ENCODE measurements at places on chromosomes 11 and 22. TPM values are rescaled to one million over a fixed set of nuclear protein-coding genes. Genes with fewer than 3 reads are reported as not detected.

DNA sequence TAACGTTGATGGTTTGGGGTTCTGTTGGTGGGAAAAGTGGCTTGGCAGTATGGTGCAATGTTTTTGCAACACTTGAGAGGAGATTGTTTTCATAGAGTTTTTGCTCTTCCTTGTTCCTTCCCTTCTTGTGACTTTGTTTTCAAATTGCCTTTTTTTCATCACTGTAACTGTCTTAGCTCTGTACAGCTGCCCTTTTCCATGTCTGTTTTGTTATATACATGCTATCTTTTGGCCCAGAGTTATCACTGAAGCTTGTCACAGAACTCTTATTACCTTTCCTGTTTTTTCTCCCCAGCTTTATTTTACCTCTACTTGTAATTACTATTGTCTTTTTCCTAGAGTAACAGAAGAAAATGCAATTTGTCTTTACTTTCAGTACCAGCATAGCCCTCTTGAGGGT lies 154.1 kb downstream of the DDX10 start:
- no peak for DNase-seq
- H3K4me3 ChIP-seq, result no peak overlapping the region
- no peaks in the 10 kb centered on the region for H3K27me3 ChIP-seq
- H3K36me3 ChIP-seq, result no peaks in the 10 kb centered on the region
- H3K4me1 ChIP-seq, result no peaks in the 10 kb centered on the region

GRCh38 chr11:85182441-85183387 lies 444.4 kb downstream of the DLG2 start:
- DNase-seq, result no peak
- no peaks in the 10 kb centered on the region for H3K27me3 ChIP-seq
- no peak overlapping the region for H3K27ac ChIP-seq
- no peaks in the 10 kb centered on the region for H3K4me1 ChIP-seq

- peaks cover 9% of the 10 kb centered on the region for H3K4me1 ChIP-seq
- no peak for DNase-seq
- H3K4me3 ChIP-seq, result no peak overlapping the region
- no peaks in the 10 kb centered on the region for H3K36me3 ChIP-seq
Observed at GRCh38 chr11:107562647-107563208, 2.8 kb downstream of the ALKBH8 start.

GRCh38 chr11:36577373-36577772 lies 9.6 kb downstream of the RAG1 start:
- H3K36me3 ChIP-seq, result no peaks in the 10 kb centered on the region
- DNase-seq, result no peak
- peaks cover 3% of the 10 kb centered on the region for H3K4me1 ChIP-seq
- no peak overlapping the region for H3K4me3 ChIP-seq
- no peaks in the 10 kb centered on the region for H3K27me3 ChIP-seq

DNA sequence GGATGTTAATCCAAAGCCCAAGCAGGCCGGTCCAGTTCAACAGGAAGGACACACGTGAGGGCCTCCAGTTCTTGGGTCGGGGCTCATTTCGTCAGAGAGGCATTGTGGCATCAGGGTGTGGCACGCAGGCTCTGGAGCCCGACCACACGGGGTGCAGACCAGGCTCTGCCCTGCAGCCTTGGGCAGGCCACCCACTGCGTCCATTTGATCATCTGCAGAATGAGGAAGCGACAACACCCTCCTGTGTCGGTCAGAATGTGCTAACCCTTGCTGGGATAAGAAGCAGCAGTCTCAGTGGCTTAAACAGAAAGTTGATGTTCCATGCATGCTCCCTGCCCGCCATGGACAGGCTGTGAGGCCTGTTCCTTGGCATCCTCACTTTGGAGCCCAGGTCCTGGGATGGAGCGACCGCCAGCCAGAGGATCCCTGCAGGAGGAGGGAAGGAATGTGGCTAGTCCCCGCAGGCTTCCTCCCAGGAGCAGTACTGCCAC lies 10.8 kb downstream of the RIBC2 start:
- H3K27ac ChIP-seq, result no peak overlapping the region
- H3K4me1 ChIP-seq, result no peaks in the 10 kb centered on the region
- no peak overlapping the region for H3K4me3 ChIP-seq
- no peaks in the 10 kb centered on the region for H3K27me3 ChIP-seq
- no peak for DNase-seq

DNA sequence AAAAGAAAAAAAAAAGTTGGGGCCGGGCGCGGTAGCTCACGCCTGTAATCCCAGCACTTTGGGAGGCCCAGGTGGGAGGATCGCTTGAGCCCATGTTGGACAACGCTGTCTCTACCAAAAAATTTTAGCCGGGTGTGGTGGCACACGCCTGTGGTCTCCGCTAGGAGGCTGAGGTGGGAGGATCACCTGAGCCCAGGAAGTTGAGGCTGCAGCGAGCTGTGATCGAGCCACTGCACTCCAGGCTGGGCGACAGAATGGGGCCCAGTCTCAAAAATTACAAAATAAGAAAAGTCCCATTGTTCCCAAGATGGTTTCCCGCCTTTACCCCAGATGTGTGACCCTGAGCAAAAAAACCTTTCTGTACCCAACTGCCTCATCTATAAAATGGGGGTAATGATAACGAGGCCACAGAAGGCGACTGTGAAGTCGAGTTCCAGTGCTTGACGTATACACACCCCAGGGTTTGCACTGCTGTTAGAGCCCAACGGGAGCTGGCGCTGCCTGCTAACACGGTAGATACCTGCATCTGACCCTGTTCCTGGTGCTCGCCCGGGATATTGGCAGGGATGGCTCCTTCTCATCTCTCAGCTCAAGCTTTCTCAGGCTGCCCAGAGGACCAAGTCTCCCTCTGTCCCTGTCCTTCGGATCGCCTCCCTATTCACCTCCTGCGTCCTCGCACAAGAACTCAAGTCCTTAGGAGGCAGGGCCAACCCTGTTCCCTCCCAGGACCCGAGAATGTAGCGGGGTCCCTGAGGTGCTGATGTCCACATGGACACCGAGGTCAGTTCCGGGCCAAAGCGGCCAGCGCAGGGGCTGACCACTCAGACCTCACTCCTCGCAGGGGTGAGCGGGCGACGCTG lies 1.1 kb upstream of the RPLP2 start:
- peaks cover 25% of the 10 kb centered on the region for H3K36me3 ChIP-seq
- H3K27me3 ChIP-seq, result no peaks in the 10 kb centered on the region
- peak overlapping the region; percentile 87 for H3K27ac ChIP-seq
- peak overlapping the region; percentile 90 for H3K4me3 ChIP-seq

DNA sequence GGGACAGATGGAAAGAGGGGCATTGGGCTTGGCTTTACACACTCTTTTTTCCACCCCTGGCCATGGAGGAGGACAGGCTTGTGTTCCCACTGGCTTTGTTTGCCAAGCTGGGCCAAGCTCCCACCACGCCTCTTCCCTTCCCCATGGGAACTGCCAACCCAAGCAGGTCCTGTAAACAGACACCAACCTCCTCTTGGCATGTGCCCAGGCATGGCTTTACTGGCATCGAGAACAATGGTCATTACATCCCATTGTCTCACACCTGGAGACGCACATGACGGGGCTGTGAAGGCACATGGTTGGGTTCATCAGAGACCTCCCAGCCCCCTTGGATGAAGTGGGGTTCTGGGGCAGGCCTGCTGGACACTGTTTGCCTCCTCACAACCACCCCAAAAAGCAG lies 11.7 kb downstream of the SEC14L3 start:
- H3K4me3 ChIP-seq, result no peak overlapping the region
- no peak for DNase-seq
- no peaks in the 10 kb centered on the region for H3K4me1 ChIP-seq
- no peak overlapping the region for H3K27ac ChIP-seq
- H3K36me3 ChIP-seq, result no peaks in the 10 kb centered on the region

DNA sequence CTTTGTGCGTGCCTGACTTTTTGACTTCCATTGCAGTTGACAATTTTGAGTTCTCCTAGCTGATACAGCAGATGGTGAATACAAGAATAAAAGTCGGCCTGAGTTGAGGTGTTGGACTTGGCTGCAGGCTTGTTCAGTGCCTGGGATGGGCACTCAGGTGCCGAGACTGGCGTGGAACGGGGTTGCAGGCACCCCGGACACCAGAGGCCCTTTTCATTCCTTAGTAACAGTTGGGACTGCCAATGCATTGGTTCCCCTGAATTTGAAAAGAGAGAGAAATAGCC lies 1.3 kb downstream of the PHRF1 start:
- H3K27me3 ChIP-seq, result no peaks in the 10 kb centered on the region
- DNase-seq, result no peak
- H3K4me3 ChIP-seq, result peak overlapping the region; percentile 88

DNA sequence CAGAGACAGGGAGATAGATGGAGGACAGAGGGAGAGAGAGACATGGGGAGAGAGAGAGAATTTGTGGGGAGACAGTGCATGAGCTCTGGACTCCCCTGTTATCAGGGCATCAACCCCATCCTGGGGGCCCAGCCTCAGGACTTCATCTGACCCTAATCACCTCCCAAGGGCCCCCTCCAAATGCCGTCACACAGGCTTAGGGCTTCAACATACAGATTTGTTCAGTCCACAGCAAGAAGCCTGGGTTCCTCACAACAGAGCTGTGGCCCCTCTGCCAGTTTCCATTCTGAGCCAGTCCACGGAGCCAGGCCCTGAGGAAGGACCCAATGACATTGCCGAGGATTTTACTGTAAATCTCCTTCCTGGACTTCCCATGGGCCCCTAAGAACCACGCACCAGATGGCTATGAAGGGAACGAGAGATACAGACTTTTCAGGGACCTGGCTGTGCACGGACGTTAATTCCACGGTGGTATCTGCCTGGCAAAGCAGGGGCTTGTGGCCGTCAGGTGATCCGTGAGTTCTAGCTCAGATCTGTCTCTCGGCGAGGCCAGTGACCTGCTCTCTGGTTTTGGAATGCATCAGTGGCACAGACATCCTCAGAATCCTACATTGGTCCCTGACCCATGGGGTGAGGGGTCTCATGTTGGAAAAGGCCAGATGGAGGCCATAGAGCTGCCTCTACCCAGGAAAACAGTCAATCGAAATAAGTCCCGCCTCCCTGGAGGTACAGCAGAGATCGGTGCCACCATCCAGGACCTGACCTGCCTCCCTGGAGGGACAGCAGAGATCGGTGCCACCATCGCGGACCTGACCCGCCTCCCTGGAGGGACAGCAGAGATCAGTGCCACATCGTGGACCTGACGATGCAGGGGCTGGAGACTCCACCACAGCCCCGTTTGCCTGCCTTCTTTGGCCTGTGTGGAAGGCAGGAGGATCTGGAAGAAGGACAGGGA lies 8.7 kb upstream of the B4GALNT4 start:
- H3K36me3 ChIP-seq, result no peaks in the 10 kb centered on the region
- no peak for DNase-seq
- peaks cover 1% of the 10 kb centered on the region for H3K4me1 ChIP-seq
- no peak overlapping the region for H3K4me3 ChIP-seq

GRCh38 chr22:39212721-39213376 lies 31.9 kb downstream of the PDGFB start:
- no peaks in the 10 kb centered on the region for H3K4me1 ChIP-seq
- no peak overlapping the region for H3K4me3 ChIP-seq
- no peaks in the 10 kb centered on the region for H3K27me3 ChIP-seq
- DNase-seq, result no peak

- no peaks in the 10 kb centered on the region for H3K4me1 ChIP-seq
- no peak overlapping the region for H3K4me3 ChIP-seq
- no peak overlapping the region for H3K27ac ChIP-seq
Observed at GRCh38 chr11:87290304-87290922, 252.7 kb downstream of the TMEM135 start.

GRCh38 chr11:112355726-112356125 lies 95.1 kb upstream of the PLET1 start:
- H3K4me3 ChIP-seq, result no peak overlapping the region
- no peaks in the 10 kb centered on the region for H3K36me3 ChIP-seq
- H3K4me1 ChIP-seq, result no peaks in the 10 kb centered on the region
- no peak overlapping the region for H3K27ac ChIP-seq
- no peaks in the 10 kb centered on the region for H3K27me3 ChIP-seq

DNA sequence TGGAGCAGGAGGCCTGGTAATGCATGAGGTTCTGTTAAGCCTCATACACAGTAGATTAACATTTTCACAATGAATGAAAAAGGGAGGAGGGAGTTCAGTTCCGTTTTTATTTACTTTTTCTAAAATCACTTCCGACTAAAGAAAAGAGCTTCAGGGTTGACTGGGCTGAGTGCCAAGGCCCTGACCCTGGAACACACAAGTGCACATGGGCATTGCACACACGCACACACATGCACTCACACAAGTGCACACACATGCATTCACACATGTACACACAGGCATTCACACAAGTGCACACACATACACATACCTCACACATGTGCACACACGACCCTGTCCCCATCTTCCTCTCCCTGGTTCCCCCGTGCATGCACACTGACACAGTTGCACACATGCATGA lies 303.3 kb downstream of the BRD1 start:
- no peaks in the 10 kb centered on the region for H3K27me3 ChIP-seq
- no peak overlapping the region for H3K27ac ChIP-seq
- no peak overlapping the region for H3K4me3 ChIP-seq
- no peaks in the 10 kb centered on the region for H3K36me3 ChIP-seq
- no peaks in the 10 kb centered on the region for H3K4me1 ChIP-seq

- H3K27ac ChIP-seq, result no peak overlapping the region
- peaks cover 50% of the 10 kb centered on the region for H3K4me1 ChIP-seq
- no peak for DNase-seq
- no peaks in the 10 kb centered on the region for H3K27me3 ChIP-seq
- H3K36me3 ChIP-seq, result no peaks in the 10 kb centered on the region
Observed at GRCh38 chr11:68498321-68498720, 37.8 kb downstream of the PPP6R3 start.

DNA sequence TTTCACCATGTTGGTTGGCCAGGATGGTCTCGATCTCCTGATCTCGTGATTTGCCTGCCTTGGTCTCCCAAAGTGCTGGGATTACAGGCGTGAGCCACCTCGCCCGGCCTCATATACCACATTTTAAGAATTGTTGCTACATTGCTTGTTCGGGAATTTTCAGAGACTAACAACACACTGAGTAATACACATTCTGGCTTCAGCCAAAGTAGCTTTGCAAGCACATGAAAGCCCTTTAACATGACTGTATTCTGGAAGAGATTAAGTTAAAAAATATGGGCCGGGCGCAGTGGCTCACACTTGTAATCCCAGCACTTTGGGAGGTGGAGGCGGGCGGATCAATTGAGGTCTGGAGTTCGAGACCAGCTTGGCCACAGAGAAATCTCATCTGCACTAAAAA lies 15.0 kb downstream of the CRTAM start:
- no peaks in the 10 kb centered on the region for H3K4me1 ChIP-seq
- H3K4me3 ChIP-seq, result no peak overlapping the region
- H3K27ac ChIP-seq, result no peak overlapping the region
- H3K36me3 ChIP-seq, result no peaks in the 10 kb centered on the region
- no peaks in the 10 kb centered on the region for H3K27me3 ChIP-seq

GRCh38 chr11:97943493-97943892 lies 1077.3 kb upstream of the CNTN5 start:
- H3K27me3 ChIP-seq, result no peaks in the 10 kb centered on the region
- no peak for DNase-seq
- no peaks in the 10 kb centered on the region for H3K4me1 ChIP-seq
- no peaks in the 10 kb centered on the region for H3K36me3 ChIP-seq
- no peak overlapping the region for H3K27ac ChIP-seq
- H3K4me3 ChIP-seq, result no peak overlapping the region

Gene TMEM138
- total RNA-seq, result 49.7 TPM

Gene BEST1
- total RNA-seq, result 8.0 TPM

Gene SLC25A18
- not detected for total RNA-seq

Gene RAPSN
- total RNA-seq, result not detected

Gene ILK
- total RNA-seq, result 338 TPM

Gene TBX10
- not detected for total RNA-seq

Gene CDON
- total RNA-seq, result 10.4 TPM
